ENCODE measurements at places on chromosomes 1 and 21.
A peak's percentile ranks its signal among the peaks of the same experiment; 100 is the strongest.

- no peak for DNase-seq
These were observed 113.4 kb downstream of the SPSB1 start for GRCh38 chr1:9406111-9406510.

- no peak for DNase-seq
These were observed 572.3 kb downstream of the MATN1 start for GRCh38 chr1:30151119-30151518.

- no peak for DNase-seq
These were observed 7.4 kb downstream of the HCRTR1 start for GRCh38 chr1:31624731-31625514.

- no peak for DNase-seq
These were observed 3.6 kb downstream of the WDTC1 start for GRCh38 chr1:27238032-27238431.

GRCh38 chr1:107141491-107142126, 770 bp downstream of the NTNG1 start:
- DNase-seq = peak; percentile 60

DNA sequence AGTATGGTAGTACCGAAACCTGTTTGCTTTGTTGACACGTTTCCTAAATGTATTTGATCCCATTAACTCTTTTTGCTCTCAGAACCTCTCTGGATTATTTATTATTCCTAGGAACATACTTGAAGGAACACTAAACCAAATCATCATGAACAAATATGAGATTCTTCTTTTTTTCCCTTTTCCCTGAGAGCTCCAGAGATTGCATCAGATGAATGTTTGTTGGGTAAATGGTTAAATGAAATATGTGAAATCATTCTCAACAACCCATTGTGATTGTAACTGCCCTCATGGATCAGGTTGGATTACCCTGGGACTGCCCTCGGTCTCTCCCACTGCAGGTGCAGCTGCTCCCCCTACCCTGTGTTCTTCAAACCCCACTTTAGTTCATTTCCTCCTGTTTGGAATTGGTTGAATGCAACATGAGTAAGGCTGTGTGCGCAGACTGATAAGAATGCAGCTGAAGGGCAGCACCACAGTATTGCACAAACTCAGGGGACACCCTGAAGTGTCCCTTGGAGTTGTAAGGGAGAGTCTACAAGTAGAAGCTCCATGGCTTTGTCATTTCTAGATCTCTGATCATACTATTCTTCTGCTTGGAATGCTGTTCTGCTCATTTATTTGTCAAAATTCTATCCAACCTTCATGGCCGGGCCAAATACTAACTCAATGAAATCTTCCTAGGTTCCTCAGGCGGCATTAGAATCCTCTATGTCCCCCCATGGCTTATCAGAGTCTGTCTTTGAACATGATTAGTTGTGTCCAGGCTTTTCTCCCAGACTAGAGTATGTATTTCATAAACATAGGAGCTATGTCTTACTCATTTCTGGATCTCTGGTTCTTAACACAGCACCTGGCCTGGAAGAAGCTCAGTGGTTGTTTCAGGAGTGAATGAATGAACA, 47.1 kb upstream of the NEK2 start:
- DNase-seq = no peak
